ENCODE measurements at places on chromosomes 6 and 20. TPM values are rescaled to one million over a fixed set of nuclear protein-coding genes. Genes with fewer than 3 reads are reported as not detected.
A peak's percentile ranks its signal among the peaks of the same experiment; 100 is the strongest.

The CPXM1 gene
- total RNA-seq, result 0.86 TPM

The SCRT2 gene
- not detected for total RNA-seq

DNA sequence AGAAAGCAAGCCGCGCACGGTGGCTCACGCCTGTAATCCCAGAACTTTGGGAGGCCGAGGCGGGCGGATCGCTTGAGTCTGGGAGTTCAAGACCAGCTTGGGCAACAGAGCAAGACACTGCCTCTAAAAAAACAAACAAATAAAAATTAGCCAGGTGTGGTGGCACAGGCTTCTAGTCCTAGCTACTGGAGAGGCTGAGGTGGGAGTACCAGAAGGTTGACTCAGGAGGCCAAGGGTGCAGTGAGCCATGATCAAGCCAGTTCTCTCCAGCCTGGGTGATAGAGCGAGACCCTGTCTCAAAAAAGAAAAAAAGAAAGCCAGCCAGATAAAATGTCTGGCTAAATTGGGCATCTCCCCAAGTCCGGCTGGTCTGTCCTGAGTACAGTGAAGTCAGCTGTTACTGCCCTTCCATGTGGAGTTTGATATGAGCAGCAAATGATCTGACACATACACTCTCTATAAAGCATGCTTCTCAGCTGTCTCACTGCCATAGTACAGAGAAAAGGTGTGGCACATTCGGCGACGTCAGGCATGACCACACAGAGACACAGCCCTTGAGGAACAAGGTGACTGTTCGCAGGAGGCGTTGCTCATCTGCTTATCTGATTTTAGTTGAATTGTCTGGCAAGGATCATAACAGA is 13.0 kb downstream of the CD83 start:
- no peak for DNase-seq
- peaks cover 2% of the 10 kb centered on the region for H3K4me1 ChIP-seq
- H3K27ac ChIP-seq, result no peak overlapping the region
- H3K4me3 ChIP-seq, result no peak overlapping the region
- H3K36me3 ChIP-seq, result no peaks in the 10 kb centered on the region

The DDX43 gene
- 0.95 TPM for total RNA-seq

The SLC44A4 gene
- 7.5 TPM for total RNA-seq

The EMILIN3 gene
- 33.5 TPM for total RNA-seq

GRCh38 chr6:132693478-132693877 is 20.4 kb downstream of the VNN1 start:
- H3K4me3 ChIP-seq, result no peak overlapping the region
- no peaks in the 10 kb centered on the region for H3K36me3 ChIP-seq
- H3K4me1 ChIP-seq, result no peaks in the 10 kb centered on the region
- no peak overlapping the region for H3K27ac ChIP-seq

DNA sequence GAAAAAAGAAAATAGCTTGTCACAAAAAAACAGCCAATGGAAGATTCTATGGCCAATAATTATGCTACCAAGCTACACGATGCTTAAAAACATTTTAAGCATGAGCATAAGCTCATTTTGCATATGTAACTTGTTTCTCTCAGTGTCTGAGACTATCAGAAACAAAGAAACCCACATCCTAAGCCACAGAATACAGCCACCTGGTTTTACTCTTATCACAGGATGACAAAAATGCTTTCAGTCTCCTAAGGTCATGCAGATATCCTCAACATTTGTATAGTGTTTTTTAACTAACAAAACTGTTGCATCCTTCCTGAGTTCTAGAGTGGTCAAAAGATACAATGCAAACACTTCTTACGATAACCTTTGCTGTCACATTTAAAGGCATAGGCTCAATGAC is 172.1 kb upstream of the RUNX2 start:
- H3K4me3 ChIP-seq, result no peak overlapping the region
- no peaks in the 10 kb centered on the region for H3K4me1 ChIP-seq
- H3K27me3 ChIP-seq, result no peaks in the 10 kb centered on the region
- no peaks in the 10 kb centered on the region for H3K36me3 ChIP-seq

The TNF gene
- 3.0 TPM for total RNA-seq

- no peak within 1 kb of the TSS for H3K27ac ChIP-seq
- H3K36me3 ChIP-seq, result no peaks in the 10 kb centered on the region
- no peaks in the 10 kb centered on the region for H3K27me3 ChIP-seq
- no peaks in the 10 kb centered on the region for H3K4me1 ChIP-seq
- peak; percentile 27 for DNase-seq
Measured at GRCh38 chr6:138161338-138162110, at the start of gene ARFGEF3. ARFGEF3 (plus strand) TSS chr6:138161939; CDS start chr6:138162087, 148 bp downstream.

DNA sequence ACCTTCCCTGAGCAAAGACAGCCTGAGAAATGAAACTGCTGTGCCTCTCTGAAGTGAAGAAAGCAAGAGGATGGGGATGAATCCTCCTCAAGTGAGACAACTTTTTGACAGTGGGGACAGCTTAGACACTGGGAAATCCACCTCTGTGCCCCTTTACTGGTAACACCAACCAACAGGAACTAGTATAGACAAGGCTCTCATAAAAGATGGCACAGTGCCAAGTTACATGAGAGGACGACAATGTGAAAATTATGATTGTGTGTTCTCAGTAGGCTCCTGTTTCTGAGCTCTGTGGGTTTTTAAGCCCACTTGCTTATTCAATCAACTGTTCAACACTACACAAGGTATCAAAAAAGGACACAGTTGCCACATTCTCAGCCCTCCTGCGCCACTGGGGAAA is 41.6 kb upstream of the LYRM2 start:
- H3K27ac ChIP-seq, result no peak overlapping the region
- no peak overlapping the region for H3K4me3 ChIP-seq
- no peak for DNase-seq
- H3K4me1 ChIP-seq, result peaks cover 3% of the 10 kb centered on the region
- no peaks in the 10 kb centered on the region for H3K36me3 ChIP-seq

The GMDS gene
- total RNA-seq, result 12.3 TPM

- H3K36me3 ChIP-seq, result no peaks in the 10 kb centered on the region
- no peaks in the 10 kb centered on the region for H3K27me3 ChIP-seq
- no peak overlapping the region for H3K27ac ChIP-seq
- DNase-seq, result no peak
Measured at GRCh38 chr6:142940487-142940886, 4.5 kb downstream of the HIVEP2 start.

DNA sequence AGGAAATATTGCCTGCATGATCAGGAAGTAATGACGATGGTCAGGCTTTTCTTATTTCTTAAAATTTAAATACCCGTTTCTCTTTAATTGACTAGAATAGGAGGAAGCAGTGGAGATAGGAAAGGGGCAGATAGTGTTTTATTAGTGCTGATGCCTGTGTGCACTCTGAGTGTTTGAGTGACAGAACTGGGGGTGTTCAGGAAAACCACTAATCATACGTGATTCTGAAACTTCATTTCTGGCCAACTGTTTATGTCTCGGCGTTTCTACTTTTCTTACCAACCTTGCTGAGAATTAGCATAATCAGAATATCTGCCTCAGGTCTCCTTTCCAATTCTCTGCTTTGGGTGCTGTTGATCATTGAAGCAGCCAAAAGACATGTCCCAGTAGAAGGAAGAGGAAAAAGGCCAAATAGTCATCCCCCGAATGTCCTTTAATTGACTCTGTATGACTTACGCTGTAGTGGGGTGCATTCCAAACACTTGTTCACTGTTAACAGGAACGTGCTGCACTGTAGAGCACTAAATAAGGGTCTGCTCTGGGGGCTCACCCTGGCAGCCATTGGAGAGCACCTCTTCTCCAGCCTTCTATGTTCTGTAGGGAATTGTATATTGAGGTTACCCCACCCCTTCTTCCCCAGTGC is 152.9 kb downstream of the JARID2 start:
- no peaks in the 10 kb centered on the region for H3K36me3 ChIP-seq
- peaks cover 8% of the 10 kb centered on the region for H3K4me1 ChIP-seq
- no peak overlapping the region for H3K4me3 ChIP-seq
- H3K27me3 ChIP-seq, result no peaks in the 10 kb centered on the region
- no peak overlapping the region for H3K27ac ChIP-seq
- DNase-seq, result no peak

- H3K27me3 ChIP-seq, result no peaks in the 10 kb centered on the region
- H3K36me3 ChIP-seq, result no peaks in the 10 kb centered on the region
- H3K4me1 ChIP-seq, result peaks cover 2% of the 10 kb centered on the region
- DNase-seq, result no peak
- H3K4me3 ChIP-seq, result no peak overlapping the region
Measured at GRCh38 chr6:75170691-75171560, 34.9 kb downstream of the COL12A1 start.

GRCh38 chr20:4135385-4136077 is 120.2 kb upstream of the RNF24 start:
- H3K4me1 ChIP-seq, result no peaks in the 10 kb centered on the region
- H3K36me3 ChIP-seq, result no peaks in the 10 kb centered on the region
- no peaks in the 10 kb centered on the region for H3K27me3 ChIP-seq

DNA sequence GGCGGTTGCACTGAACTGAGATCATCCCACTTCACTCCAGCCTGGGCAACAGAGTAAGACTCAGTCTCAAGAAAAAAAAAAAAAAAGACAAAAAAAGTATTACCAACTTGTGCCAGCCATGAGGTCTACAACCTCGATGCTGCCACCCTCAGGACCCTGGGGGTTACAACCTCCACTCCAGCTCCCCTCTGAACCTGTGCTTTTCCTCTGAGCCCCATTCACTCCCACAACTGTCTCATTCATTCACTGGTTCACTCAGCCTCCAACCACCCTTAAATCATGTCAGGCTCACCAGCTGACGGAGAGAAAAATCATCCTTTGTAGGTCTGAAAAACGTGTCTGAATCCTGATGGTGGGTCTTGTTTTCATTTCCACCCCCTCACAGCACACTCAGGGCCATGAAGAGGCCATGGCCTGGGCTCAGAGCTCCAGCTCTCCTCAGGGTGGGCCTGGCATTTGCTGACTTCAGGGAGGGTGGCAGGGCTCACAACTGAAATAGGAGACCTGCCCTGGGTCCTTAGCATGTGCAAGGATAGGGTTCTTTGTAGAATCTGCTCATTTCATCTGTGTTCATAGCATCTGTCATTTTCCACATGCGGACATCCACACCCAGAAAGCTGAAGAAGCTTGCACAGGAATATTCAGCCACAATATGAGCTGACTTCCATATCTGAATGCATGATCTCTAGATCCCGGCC is 1.9 kb upstream of the ULBP1 start:
- H3K36me3 ChIP-seq, result no peaks in the 10 kb centered on the region
- H3K4me1 ChIP-seq, result peaks cover 11% of the 10 kb centered on the region
- H3K27ac ChIP-seq, result no peak overlapping the region
- DNase-seq, result no peak
- H3K27me3 ChIP-seq, result no peaks in the 10 kb centered on the region

The GTSF1L gene
- not detected for total RNA-seq
